Hepatic stellate cell (primary cell): ENCODE measurements at places on chromosomes 2 and 18.
A peak's percentile ranks its signal among the peaks of the same experiment; 100 is the strongest.

DNA sequence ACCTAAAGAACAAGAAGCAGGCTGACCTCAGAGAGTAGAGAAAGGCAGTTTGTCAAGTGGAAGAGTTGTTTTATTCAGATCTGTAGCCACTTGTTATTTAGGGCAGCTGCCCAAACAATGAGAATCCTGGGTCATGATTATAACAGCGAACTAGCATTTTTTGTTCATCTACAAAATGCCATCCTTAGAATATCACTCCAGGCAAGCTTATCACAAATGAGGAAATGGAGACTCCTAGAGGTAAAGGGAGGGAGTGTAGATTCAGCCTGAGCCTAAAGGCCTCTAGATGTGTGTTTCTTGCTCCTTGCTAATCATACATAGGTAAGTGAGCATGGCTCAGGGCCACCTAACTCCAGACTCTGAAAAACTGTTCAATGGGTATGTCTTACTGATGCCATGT, 126.1 kb downstream of the HNMT start:
- peak; percentile 42 for DNase-seq

DNA sequence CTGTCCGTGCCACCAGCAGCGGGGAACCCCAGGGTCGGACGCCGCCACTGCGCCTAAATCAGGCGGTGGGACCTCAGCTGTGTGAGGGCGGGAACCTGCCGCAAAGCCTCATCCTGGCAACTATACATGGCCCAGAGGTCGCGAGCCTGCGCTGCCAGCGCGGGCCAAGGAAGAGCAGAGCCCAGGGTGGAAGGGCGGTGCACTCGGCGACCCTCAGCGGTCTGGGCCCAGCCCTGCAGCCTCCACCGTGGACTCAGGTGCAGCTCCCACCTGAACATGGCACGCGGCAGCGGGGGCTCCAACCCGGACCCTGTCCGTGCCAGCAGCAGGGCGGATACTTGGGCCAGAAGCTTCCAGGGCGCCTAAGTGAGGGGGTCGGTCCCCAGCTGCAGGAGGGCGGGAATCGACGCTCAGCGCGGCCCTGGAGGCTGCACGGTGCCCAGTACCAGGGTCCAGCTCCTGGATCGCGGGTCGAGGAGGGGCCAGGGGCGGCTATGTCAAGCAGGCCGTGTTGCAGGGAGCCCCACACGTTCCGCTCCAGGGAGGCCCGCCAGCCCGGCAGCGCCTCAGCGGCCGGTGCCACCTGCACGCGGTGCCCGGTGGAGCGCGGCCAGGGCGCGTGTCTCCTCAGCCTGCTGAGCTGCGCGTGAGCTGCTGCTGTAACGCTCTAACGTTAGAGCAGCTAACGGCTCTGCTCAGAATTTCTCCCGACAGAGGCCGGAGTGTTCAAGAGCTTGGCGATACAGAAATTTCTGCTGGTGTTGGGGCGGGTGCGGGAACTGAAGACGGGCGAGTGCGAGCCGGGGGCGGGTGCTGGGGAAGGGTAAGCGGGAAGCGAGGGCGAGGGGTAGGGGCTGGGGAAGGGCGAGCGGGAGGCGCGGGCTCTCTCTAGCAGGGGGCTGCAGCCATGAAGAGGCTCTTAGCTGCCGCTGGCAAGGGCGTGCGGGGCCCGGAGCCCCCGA, at the start of gene ANKRD30B:
Gene ANKRD30B (plus strand): TSS at position 660 of the 962 bp plus-strand sequence. CDS start 248 bp downstream, at position 908.
- DNase-seq: no peak

GRCh38 chr2:60368456-60368855, 185.0 kb downstream of the BCL11A start:
- DNase-seq: no peak

DNA sequence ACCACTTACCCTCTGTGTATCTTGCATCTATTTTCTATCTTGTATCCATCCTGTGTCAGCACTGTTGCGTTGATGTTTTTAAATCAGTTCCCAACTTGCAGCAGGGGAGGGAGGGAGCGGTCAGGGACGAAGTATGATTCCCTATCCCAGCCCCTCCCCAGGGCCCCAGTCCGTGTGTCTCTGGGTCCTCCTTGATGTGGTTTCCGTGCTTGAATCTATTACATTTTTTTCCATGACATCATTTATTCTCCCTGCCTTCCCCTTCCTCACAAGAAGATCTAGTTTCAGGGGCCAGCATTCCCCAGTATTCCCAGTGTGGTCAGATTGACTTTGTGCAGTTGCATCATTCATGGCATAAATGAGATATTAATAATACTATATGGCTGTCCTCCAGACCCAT, 479.3 kb downstream of the PTPRM start:
- no peak for DNase-seq

DNA sequence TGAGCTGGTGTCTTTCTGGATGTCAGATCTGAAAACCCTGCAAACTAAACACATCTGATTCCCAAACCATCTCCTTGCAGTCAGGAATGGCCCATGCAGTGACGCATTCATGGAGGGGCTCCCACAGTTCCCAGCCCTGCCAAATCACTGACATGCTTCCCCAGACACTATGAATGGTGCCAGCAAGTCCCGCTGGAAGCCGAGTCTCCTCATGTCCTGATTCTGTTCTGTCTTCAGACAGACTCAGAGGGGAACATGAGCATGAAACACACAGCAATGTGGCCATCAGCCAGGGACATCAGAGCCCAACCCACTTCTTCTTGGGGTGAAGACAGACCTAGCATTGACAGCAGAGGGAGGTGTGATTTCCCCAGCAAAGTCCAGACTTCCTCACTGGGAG, 83.7 kb downstream of the TTC32 start:
- DNase-seq: no peak

DNA sequence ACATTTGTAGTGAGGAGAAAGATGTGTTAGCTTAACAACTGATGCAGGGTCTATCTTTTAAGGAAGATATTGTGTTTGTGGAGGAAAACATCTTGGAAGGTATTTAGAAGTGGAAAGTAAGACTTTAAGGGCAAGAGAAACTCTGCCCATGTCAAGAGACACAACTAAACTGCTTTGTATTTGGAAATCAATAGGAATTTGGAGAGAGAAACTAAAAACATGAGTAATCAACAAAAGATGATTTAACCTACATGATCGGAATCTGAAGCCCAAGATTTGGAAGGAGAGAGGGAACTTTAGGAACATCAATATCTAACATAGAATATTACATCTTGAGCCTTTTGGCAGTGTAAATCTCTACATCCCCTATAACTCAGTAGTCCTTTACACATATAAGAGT, 184.2 kb upstream of the COL3A1 start:
- no peak for DNase-seq

- no peak for DNase-seq
These were observed 8.7 kb upstream of the SLC14A1 start for GRCh38 chr18:45715212-45715780.

GRCh38 chr18:77062518-77063003, 70.0 kb downstream of the MBP start:
- no peak for DNase-seq

DNA sequence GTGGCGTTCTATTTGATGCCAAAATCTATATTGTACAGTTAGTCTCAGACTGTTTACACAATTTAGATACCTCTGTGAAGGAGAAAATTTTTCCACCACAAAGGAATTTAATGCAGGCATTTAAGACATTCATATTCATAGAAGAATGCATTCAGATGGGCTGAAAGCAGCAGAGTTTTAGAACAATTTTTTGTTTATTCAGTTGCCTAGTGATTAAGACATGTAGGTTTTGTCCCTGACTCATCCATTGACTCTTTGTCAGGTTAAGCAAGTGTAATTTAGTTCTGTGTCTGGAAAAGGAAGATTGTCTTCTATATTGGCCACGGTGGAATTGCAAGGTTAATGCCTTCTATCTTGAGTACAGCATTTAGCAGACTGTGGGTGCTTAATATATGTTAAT, 515.0 kb downstream of the PARD3B start:
- DNase-seq: peak; percentile 37

DNA sequence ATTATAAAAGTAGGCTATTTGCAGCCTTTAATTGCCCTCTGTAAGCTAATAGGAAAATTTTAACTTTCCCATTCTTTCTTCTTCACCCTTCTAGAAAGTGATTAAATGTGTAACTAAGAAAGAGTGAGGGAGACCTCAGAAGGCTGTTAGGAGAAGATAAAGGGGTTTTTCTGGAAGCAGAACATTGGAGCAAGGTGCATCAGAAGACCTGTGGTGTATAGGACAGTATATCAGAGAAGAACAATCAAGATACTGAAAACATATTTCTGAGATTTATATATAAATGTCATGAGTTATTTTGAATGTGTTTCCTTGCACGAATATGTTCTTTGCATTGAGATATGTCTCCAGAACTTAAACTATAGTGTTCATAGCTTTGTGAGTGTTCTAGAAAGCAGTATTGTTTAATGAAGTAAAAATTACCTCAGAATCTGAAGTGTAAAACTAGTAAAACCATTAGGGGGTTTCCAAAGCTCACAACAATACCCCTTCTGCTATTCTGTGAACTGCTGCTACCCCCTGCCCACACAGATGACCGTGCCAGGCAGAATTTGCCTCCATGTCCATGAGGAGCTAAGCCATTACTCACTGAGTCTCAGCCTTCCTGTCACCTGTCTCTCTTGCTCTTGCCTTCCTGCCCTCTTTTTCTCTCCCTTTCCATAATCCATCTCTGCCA, 537.9 kb downstream of the EPHA4 start:
- no peak for DNase-seq

DNA sequence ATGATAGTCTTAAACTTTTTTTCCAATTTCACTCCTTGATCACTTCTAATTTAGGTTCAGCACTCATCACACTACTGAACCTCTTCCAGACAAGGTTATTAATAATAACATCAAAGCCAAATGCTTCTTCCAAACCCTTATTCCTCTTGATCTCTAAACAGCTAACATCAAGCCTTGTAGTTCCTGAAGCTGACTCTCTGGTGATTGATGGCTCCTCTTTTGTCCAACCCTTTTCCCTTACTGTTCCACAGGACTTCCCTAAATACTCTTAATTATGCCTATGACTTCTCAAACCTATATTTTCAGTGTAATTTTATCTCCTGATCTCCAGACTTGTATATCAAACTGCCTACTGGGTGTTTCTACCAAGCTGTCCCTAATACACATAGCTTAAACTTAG, 83.9 kb downstream of the FAM228A start:
- DNase-seq: no peak

DNA sequence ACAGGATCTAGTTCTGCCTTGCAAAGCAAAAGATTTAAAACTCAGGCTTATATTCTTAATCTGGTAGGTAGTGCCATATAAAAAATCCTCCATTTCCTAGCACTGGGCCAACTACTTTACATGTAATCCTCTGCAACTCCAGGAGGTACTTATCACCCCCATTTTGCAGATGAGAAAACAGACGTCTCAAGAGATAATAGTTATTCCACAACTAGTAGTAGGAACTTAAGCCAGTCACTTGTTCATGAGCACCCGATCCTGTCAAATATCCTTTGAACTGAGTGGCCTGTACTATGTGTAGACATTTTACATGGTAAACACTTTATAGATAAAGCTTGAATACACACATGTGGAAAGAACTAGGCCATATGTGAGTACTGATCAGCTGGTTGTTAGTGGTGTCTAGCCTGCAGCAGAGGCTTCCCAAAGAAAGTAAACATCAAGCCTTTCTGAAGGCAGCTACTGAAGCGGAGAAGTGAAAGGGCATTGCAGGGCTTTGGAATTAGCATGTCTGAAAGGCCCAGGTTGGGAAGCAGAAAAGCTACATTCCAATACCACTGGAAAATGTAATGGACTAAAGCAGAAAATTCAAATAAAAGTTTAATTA, 48.0 kb downstream of the NAB1 start:
- no peak for DNase-seq

GRCh38 chr2:238716585-238716984, 131.3 kb upstream of the TWIST2 start:
- DNase-seq: no peak

DNA sequence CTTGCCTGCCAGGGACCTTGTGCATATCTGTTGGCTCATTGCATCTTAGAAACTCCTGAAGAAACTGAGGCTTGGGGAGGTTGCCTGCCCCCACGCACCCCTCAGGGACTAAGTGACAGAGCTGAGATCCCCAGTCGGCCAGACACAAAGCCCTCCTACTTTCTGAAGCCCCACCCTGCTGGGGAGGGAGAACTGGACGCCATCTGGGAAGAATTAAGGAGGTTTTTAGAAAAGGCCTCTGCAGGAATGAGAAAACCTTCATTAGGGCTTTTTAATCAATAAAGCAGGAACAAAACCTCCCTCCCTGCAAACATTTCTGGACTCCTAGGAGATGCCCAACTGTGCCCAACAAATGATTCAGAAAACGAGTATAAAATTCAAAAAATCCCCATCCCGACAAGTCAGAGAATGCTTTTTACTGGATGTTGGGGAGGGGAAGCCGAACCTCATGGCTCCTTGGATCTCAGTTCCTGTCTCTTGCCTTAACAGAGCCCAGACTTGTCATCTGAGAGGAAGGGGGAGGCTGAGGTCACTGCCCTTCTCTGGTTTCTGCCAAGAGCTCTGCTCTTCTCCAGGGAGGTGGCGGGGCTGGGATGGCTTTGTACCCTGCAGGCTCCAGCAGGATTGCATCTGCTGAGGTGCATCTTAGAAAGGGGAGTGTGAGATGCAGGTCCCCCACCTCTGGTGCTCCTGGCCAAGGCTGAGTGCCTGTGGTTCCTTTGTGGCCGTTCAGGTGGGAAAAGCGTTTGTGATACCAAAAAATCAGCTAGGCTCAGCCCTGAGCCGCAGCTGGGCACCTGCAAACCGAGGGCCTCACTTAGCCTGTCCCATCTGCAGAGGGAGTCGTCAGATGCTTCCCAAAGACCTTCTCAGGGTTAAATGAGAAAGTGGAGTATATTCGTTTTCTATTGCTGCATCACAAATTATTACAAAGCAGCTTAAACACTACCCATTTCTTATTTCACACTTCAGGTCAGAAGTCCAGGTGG, 142.4 kb downstream of the ZFP36L2 start:
- DNase-seq: no peak

DNA sequence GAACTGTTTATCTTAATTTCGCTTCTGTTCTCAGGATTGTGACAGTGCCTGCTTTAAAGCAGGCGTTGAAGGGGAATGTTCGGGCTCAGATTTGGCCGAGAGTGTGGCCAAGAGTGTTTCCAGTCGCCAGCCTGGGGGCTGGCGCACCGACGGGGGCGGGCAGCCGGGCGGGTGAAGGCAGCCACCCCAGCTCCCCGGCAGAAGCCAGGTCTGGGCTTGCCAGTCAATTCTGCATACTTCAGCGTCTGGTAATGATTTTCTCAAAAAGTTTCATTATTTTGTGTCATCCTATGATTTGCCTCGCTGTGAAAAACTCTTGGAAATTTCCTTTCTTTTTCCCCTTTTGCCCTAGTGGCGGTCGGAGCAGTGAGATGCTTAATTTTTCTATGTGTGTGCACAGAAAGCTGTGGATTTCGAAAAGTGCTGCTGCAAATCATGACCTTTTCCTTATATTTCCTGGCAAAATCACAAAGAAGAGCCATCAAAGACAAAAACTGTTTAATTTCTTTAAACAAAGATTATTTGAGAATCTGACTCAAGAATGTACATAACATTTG, 856 bp downstream of the FAM228A start:
- peak; percentile 12 for DNase-seq

DNA sequence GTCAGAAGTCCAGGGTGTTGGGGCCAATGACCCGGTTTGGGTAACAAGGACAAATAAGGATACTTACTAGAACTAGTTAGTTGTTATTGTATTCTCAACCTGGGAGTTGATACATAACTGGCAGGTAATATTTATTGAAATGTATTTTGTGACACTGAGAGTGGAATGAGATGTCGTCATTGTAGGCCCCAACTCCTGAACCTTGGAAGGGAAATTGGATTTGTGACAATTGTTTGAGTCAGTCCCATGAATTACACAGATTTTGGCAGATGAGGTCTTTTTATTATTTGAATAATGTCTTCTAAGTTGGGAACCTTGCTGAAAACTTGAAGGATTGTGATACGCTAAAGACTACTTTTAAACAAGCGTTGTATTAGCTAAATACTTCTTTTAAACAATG, 5.1 kb downstream of the TIMM21 start:
- DNase-seq: no peak
